ENCODE measurements at places on chromosomes 2 and 18. TPM values are rescaled to one million over a fixed set of nuclear protein-coding genes. Genes with fewer than 3 reads are reported as not detected.

- no peak for DNase-seq
These were observed 60.5 kb downstream of the AGAP1 start for GRCh38 chr2:235554385-235554784.

DNA sequence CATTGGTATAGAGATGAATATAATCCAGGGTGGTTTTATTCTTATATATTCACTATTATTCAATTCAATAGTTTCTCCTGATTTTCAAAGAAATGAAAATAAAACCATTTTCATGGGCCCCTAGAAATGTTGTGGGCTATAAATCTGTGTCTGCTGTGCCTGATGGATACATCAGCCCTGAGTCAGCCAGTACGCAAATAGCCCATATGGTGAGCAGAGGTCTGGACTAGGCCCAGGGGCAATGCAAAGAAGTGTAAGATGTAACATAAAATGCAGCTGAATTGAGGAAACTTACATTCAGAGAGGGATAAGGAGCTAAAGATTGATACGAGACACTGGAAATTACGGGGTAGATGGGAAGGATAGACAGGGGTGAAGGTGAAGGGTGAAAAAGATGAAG, 122.5 kb downstream of the MAIP1 start:
- DNase-seq = no peak

DNA sequence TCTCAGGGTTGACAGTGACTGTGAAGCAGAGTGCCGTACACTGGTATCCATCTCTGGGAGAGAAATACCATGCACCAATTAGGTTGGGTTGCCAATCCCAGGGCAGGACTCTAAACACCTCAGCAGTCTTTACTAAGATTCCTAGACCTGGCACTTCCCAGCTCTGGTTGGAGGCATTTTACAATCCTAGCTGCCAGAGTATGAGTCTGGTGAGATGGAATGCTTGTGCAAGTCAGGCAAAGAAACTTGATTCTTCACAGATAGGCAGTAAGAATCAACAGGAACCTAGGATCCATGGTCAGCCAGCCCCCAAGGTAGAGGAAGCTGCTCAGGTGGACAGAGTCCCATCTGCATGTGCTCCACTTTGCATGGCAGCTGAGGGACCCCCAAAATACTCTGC, 6.0 kb upstream of the UGT1A5 start:
- no peak for DNase-seq

DNA sequence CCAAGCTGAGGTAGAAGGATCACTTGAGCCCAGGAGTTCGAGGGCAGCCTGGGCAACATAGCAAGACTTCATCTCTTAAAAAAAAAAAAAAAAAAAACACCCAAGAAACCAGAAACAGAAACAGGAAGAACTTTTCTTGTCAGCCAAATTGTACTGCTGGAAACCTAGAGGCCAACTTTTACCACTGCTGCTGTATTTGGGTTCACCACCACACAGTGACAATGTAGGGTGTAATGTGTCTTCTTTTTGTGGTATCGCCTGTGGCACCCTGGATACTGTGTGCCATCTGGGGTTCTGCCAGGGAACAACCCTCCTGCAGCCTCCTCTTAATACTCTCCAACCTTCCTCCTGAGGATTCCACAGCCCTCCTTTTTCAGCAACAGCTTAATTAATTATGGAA, 72.6 kb downstream of the STK39 start:
- DNase-seq = no peak

GRCh38 chr18:28108254-28108653, 68.7 kb downstream of the CDH2 start:
- DNase-seq = no peak

GRCh38 chr2:23916727-23917405, 10.1 kb downstream of the ATAD2B start:
- DNase-seq = no peak

GRCh38 chr18:44437603-44438002, 243.1 kb upstream of the SETBP1 start:
- no peak for DNase-seq

- DNase-seq = no peak
These were observed 229.9 kb downstream of the TFCP2L1 start for GRCh38 chr2:121055088-121055487.

GRCh38 chr18:79540161-79540903, 139.3 kb upstream of the CTDP1 start:
- DNase-seq = no peak

- peak; percentile 17 for DNase-seq
These were observed 77.8 kb upstream of the SETBP1 start for GRCh38 chr18:44602845-44603244.

- peak; percentile 58 for DNase-seq
These were observed 32.7 kb downstream of the LPIN1 start for GRCh38 chr2:11778923-11779757.

DNA sequence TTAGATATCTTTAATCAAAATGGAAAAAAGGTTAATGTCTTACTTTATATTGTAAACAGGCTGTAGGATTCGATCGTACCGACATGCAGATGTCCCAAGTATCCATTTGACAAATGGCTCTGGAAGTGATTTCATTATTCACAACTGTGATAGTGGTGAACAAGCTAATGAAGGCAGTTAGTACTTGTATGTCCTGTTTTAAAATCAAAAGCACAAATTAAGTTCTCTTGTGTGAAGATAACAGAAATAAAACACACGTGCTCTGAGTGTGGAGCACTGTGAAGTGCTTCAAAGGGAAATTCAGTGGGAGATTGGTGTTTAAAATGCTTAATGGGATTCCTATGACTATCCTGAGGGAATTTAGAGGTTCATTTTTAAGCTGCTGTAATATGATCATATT, 8.6 kb upstream of the LRP1B start:
- no peak for DNase-seq

DNA sequence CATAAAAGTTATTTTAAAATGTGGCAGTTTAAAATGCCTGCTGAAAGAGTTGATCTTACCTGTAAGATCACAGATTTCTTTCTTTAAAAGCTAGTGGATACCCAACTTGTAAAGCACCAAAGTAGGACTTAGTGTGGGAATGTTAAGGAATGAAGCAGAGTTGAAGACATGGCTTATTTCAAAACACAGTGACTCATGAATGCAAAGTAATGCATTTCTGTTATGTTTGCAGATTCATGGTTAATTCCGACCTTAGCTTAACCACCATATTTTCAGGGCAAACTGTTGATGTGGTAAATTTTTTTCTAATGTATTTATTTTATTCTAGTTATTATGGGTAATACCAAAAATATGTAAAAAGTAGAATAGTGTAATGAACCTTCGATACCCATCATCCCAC, 206.8 kb upstream of the FOSL2 start:
- DNase-seq = no peak

DNA sequence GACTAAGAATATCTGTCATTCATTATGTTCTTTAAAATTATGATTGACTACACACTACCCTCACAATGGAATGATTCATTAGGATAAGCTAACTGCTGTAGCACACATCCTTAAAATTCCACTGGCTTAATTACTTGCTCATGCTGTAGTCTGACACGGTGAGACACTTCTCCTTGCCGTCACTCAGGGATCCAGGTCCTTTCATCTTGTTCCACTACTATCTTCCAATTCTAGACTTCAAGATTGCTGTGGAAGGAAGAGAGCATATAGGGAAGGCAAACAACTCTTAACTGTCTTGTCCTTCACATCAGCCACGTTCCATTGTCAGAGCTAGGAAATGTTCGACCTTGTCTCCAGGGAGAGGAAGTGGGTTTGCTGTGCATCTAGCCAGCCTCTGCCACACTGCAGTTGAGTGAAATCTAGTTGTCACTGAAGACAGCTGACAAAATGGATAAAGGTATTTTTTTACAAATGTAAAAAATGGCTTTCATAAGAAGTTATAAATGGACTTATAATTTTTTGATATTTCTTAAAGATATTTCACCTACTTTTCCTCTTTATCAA, 30.1 kb downstream of the GREB1L start:
- DNase-seq = no peak

- peak; percentile 75 for DNase-seq
These were observed 75.1 kb downstream of the SH3BP4 start for GRCh38 chr2:235026649-235027557.

DNA sequence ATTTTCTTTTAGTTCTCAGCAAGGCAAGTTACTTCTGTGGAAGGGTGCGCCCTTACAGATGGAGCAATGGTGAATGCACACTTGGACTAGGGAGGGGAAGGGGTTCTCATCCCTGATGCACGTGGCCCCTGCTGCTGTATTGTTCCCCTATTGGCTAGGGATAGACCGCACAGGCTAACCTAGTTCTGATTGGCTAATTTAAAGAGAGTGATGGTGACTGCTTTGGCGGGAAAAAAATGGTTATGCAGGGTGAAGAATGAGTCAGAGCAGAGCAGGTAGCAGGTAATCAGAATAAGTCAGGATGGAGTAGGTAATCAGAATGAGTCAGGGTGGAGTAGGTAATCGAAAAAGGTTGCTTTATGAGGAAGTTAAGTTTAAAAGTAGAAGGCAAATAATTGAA, 171.5 kb downstream of the MTCL1 start:
- no peak for DNase-seq

DNA sequence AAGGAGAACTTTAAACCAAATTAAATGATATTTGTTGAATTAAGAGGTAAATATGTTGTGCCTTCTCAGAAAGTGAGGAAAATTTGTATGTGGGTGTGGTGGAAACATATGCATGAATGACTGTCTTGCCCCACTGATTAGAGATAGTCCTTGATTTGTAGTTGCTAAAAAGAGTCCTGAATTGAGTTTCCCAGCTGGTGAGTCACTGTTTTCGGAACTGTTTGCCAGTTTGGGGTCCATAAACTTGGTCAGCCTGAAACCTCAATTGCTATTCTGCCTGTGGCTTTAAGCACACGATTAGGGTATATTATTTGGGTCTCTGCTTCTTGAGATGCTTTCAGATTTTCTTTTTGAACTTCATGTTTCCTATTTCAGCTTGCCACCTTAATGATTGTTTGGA, 53.3 kb downstream of the PIKFYVE start:
- no peak for DNase-seq

DNA sequence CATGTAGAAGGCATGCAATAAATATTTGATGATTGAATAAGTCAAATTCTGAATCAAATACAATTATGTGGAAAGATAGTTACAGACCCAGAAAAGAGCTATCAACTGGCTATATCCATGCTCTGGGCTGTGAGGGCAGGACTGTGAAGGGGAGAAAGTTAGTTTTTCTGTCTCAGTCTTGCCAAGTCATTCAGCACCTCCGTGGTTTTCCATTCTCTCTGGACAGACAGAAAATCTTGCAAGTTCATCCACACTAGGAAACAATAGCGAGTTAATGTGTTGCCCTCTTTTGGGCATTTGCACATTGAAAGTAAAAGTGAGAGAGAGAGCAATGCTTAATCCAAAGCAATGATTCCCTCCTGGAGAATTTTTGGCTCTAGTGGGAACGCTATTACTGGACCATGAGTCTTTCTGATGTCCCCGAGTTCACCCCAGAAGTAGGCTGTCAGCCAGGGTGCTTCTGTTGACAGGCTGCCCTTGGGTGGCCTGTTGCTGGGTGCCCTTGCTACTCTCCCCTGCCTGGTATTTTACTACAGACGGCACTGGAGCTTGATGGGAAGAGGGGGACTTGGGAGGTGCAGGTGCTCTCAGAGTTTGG, 238.3 kb downstream of the LOXHD1 start:
- DNase-seq = peak; percentile 30

FHL2 gene
- total RNA-seq = 275 TPM

NEU4 gene
- 5.9 TPM for total RNA-seq

RAB12 gene
- 39.9 TPM for total RNA-seq

MYO5B gene
- 9.6 TPM for total RNA-seq

SRBD1 gene
- 4.7 TPM for total RNA-seq

MDH1B gene
- total RNA-seq = 5.2 TPM

COLEC11 gene
- 5.2 TPM for total RNA-seq

ERICH2 gene
- total RNA-seq = not detected

CPO gene
- total RNA-seq = 1.2 TPM

HAAO gene
- not detected for total RNA-seq

GPAT2 gene
- not detected for total RNA-seq

DYNC2LI1 gene
- 63.0 TPM for total RNA-seq

LAMA3 gene
- 19.2 TPM for total RNA-seq
